Stimulated activated CD4-positive, alpha-beta T cell treated with anti-CD3 and anti-CD28 coated beads, Interleukin-2, amount 100 ng/mL, for 24 hours (primary cell): ENCODE measurements at places on chromosomes 6 and 20.

- no peak for DNase-seq
These were observed 30.5 kb downstream of the CNKSR3 start for GRCh38 chr6:154479771-154480639.

DNA sequence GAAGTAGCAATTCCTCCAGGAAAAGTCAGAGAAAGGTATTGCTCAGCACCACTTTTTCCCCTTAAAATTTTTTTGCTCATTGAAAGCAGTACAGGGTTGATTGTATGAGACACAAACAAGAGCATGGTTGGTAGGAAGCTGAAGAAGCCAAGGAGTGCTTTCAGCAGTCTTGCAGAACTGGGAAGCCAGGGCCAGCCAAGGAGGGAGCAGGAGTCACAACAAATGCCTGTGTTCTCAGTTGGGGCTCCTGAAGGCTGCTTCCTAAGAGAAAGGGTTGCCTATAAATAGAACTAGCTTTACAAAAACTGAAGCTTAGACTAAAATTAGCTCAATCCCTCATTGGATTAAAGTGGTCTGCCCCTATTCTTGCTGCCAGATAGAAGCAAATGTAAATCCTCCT, 3.3 kb upstream of the THEMIS start:
- DNase-seq, result no peak

DNA sequence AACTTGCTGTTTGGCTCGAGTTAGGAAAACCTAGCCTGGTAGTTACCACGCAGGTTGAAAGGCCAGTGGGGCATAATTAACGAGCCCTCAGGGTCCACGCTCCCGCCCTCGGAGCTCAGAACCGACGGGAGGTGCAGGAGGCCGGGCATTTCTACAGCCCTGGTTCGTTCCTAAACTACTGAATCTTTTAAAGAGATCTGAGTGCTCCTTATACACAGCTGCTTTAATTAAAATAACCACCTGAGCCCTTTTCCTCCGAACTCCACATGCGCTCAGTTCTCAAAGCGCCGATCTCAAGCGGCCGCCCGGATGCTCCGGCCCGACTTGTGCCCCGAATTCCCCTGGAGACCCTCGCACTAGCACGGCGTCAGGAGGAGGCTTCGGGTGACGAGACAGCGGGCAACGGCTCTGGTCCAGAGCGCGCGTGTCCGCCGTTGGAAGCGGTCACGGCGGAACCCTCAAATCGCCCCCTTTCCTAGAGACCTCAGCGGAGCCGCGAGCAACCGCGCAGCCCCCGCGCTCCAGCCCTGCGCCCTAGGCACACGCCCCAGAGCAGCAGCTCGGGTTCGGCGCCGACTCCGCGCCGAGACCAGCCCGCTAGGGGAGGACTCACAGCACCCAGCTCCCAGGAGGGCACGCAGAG, 397 bp downstream of the WDR27 start:
- no peak for DNase-seq

GRCh38 chr6:7176208-7176607, 68.4 kb downstream of the RREB1 start:
- DNase-seq, result no peak

DNA sequence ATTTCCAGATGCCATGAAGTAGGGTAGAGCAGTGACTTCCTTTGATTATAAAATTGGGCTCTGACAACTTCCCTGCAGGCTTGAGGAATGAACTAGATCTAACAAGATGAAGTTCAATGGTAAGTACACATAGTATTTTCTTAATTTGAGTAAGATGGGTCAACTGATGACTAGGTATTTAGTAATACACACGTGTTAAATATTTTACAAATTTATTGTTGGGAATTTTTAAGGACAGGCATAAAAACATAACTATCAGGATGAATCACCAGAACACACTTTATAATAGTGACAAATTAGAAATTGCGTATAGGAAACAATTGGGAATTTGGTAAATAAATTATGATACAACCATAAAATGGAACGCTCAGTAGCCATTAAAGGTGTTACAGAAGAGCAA, 762.4 kb upstream of the SLC35B3 start:
- DNase-seq, result no peak

GRCh38 chr6:17392978-17393891, at the start of gene CAP2:
CAP2 (plus strand) TSS chr6:17393595; CDS start chr6:17421556, 27,961 bp downstream.
- no peak for DNase-seq

DNA sequence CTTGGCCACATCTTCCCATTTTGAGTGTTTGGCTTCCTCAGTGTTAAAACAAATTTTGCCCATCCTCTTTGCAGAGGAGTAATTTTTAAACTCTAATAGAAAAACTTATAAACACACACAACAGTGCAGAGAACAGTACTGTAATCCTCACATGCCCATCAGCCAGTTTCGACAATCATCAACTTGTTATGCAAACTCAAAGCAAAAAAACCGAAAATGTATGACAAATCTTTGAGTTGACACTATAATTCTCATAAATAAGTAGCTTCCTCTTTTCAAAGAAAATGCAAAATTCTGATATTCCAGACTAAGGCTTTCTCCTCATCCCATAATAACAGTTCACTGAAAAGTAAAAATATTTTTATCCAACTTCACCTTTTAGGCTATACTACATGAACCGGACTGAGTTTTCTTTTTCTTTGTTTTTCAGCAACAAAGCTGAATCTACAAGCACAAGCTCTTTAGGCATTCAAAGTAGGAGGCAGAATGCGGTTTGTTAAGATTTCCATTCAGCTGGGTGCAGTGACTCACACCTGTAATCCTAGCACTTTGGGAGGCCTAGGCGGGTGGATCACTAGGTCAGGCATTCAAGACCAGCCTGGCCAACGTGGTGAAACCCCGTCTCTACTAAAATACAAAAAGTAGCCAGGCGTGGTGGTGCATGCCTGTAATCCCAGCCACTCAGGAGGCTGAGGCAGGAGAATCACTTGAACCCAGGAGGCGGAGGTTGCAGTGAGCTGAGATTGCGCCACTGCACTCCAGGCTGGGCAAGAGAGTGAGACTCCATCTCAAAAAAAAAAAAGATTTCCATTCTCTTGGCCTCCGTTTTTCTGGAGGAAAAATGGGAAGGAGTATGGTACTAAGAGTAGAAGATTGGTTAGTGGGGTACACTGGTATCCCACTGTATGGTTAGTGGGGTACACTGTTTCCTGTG, 74.8 kb downstream of the GCNT2 start:
- DNase-seq, result no peak

DNA sequence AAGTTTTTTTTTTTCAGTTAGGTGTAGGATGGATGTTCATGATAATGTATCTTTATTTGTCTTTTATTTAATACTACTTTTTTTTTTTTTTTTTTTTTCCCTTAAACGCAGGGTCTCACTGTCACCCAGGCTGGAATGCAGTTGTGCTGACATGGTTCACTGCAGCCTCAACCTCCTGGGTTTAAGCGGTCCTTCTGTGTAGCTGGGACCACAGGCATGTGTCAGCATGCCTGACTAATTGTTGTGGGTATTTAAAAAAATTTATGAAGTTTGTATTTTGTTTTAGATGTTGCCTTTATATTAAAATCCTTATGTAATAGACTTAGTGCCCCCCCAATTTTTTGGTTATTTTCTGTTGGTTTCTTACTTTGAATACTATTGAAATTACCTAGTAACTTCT, 42.6 kb downstream of the NCOA3 start:
- no peak for DNase-seq

DNA sequence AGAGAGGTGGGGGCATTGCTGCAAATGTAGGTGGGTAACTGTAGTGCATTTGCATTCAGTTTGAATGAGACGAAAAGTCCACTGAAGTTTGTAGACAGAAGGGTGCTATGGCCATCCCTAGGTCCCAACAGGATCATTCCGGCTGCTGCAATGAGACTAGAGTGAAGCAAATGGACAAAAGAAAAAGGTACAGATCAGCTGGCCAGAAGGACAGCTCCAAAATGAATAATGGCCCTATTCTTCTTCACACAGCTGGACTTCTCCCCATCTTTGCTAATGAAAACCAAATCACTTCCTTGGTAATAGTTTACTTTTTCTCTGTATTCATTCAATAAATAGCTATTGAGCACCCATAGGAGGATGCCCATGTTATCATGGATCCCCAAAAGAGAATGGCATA, 56.4 kb upstream of the TPD52L1 start:
- DNase-seq, result no peak

DNA sequence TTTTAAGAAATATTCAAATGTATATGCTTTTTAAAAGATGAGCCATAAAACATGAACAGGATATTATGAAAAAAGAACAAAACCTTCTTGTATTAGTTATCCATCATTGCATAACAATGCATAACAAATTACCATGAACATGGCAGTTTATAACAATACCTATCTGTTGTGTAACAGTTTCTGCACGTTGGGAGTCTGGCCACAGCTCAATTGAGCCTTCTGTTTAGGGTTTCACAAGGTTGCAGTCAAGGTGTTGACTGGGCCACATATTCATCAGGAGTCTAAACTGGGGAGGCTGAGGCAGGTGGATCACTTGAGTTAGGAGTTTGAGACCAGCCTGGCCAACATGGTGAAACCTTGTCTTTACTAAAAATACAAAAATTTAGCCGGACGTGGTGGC, 149.4 kb upstream of the SMLR1 start:
- no peak for DNase-seq

GRCh38 chr6:42260972-42261371, 43.3 kb upstream of the MRPS10 start:
- DNase-seq, result peak; percentile 54

- no peak for DNase-seq
These were observed 19.1 kb upstream of the AAR2 start for GRCh38 chr20:36217226-36217625.

DNA sequence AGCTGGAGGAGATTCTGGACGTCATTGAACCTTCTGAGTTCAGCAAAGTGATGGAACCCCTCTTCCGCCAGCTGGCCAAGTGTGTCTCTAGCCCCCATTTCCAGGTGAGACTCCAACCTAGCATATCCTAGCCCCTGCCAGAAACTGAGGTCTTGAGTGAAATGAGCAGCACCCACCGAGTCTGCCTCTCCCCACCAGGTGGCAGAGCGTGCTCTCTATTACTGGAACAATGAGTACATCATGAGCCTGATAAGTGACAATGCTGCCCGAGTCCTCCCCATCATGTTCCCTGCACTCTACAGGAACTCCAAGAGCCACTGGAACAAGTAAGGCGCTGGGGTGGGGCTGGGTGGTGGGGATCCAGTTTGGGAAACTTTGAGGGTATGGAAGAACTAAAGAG, 4.6 kb downstream of the MEA1 start:
- peak; percentile 39 for DNase-seq

DNA sequence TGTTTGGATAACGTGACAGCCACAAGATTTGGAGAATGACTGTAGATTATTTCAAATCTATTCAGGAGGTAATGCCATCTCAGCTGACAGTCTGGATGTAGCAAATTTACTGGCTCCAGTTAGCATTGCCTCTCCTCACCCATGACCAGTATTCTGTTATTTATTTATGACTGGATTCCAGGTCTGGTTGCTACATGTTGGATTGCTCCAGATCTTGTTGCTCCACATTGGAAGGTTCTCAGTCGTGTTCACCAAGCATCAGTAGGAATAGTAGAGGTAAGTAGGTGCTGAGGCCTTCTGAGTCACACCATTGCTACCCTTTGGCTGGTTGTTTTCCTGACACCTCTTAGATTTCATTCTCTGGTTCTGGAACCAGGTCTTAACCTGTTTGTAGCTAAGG, 69.5 kb upstream of the ELOVL5 start:
- DNase-seq, result no peak

- no peak for DNase-seq
These were observed 20.0 kb upstream of the TXLNB start for GRCh38 chr6:139311831-139312230.

DNA sequence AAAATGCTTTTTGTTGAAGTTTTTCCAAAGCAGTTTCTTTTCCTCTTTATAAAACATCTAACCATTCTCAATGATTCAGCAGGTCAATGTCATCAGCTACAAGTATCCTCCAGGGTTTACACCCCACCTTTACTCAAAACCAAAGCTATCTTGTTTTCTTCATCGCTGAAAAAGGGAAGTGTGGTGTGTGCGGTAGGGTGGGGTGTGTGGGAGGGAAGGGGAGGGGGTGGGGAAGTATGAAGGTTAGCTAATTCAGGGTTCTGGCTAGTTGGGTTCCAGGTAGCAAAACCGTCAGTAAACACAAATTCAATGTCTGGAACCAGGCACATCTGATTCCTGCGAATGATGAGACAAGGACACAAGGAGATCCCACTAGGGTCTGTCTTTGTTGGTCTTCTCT, 189.6 kb downstream of the GJA10 start:
- peak; percentile 47 for DNase-seq

- DNase-seq, result no peak
These were observed 2.9 kb downstream of the FRK start for GRCh38 chr6:116057766-116058165.
